NCI-H446 treated with DMSO at 0.1 percent for 48 hours (cell line): ENCODE measurements at places on chromosomes 7 and 10.

GRCh38 chr10:133419211-133419950 lies 5.0 kb downstream of the SPRN start:
- DNase-seq, result no peak

- DNase-seq, result no peak
Measured at GRCh38 chr10:73506491-73506890, 10.7 kb upstream of the PPP3CB start.

- DNase-seq, result no peak
Measured at GRCh38 chr7:69898189-69898588, 299.9 kb downstream of the AUTS2 start.

- peak; percentile 51 for DNase-seq
Measured at GRCh38 chr7:112414855-112415490, 35.3 kb upstream of the IFRD1 start.

DNA sequence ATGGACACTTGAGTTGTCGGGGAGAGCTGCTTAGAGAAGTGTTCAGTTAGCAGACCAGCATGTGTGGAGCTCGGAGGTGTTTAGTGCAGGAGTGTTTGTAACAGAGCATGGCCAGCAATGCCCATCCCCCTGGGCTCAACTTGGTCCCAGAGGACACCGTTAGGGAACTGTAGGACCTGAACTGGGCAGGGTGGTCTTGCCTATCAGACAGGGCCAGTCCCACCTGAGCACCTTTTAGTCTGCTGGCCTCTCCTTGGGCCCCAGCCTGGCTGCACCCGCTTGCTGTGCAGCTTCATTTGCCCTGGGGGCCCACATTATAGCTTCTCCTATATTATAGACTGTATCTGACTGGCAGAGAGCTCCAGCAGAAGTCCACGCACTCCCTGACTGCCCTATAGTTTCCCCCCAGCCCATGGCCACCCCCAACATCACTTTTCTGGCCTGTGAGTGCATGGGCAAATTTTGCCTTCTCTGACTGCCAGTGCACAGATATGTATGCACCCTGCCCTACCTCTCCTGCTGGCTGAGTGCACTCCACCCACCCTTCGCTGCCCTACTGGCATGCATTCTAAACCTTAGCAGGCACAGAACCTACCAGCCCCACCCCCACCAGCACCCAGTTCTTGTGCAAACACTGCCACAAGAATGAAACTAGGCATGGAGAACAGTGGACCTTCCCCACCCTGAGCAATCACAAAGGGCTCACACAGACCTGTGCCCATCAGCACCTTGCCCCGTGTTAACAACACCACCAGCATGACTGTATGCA lies 1030.6 kb upstream of the GHITM start:
- DNase-seq, result no peak

GRCh38 chr7:29866490-29866930 lies 60.2 kb downstream of the WIPF3 start:
- no peak for DNase-seq

GRCh38 chr7:138033241-138033640 lies 31.4 kb upstream of the CREB3L2 start:
- no peak for DNase-seq

GRCh38 chr7:104135760-104136558 lies 71.9 kb downstream of the ORC5 start:
- no peak for DNase-seq

GRCh38 chr7:70703785-70704184 lies 428.2 kb upstream of the GALNT17 start:
- no peak for DNase-seq

- no peak for DNase-seq
Measured at GRCh38 chr10:118805146-118805545, 50.4 kb upstream of the CACUL1 start.

DNA sequence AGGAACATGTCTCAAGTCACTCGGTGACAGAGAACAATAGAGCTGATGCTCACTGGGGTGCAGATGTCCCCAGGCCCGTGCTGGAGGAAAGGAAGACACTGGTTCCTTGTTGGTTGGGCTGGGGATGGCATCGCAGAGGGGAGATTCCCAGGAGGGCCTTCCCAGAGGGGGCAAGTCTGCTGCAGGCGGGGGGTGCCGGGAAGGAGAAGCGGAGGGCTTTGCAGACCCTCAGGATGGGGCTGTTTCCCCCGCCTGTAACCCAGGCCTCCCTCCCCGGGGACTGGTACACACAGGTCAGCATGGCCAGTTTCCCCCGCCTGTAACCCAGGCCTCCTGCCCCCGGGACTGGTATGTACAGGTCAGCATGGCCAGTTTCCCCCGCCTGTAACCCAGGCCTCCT lies 283.8 kb downstream of the DNAJB6 start:
- no peak for DNase-seq

- peak; percentile 68 for DNase-seq
Measured at GRCh38 chr7:130281260-130281659, 11.7 kb upstream of the CPA4 start.

DNA sequence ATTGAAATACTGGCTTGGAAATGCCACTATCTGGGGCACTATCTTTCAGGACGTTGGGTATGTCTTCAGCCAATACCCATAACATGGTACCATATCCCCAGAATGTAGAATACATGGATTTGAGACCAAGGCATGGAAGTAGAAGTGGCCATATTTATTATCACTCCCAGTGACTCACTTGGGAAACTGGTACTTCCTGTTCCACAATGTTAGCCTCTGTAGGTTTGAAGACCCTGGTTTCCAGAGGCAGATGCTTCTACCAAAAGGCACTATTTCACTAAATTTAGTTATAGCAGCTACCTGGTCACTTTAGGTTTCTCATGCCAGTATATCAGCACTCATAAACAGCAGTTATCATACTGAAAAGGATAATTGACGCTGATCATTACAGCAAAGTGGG lies 184.2 kb downstream of the CCDC71L start:
- DNase-seq, result no peak

- DNase-seq, result no peak
Measured at GRCh38 chr10:48981310-48981907, 41.8 kb upstream of the LRRC18 start.

DNA sequence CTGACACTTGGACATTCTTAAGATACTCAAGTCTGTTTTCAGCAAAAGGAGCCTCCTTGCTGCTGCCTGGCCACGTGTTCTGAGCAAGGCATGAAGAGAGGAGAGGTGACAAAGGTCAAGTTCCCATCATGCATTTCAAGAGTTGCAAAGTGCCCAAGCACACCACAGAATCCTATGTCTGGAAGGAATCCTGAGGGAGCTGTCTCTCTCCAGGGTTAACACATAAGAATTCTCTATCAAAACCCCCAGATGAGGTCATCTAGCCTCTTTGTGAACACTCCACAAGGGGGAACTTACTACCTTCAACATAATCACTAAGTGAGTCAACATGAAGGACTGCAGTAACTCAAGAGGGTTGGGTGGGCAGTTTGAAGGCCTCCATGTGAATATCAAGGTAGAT lies 155.5 kb downstream of the RNF216 start:
- DNase-seq, result no peak

- no peak for DNase-seq
Measured at GRCh38 chr7:130831322-130831721, 97.3 kb upstream of the KLF14 start.
